ENCODE measurements at places on chromosomes 2 and 18.

- DNase-seq: no peak
These were observed 47.3 kb upstream of the SALL3 start for GRCh38 chr18:78932281-78932680.

- DNase-seq: peak; percentile 21
These were observed 357.3 kb downstream of the ZEB2 start for GRCh38 chr2:144162652-144163051.

DNA sequence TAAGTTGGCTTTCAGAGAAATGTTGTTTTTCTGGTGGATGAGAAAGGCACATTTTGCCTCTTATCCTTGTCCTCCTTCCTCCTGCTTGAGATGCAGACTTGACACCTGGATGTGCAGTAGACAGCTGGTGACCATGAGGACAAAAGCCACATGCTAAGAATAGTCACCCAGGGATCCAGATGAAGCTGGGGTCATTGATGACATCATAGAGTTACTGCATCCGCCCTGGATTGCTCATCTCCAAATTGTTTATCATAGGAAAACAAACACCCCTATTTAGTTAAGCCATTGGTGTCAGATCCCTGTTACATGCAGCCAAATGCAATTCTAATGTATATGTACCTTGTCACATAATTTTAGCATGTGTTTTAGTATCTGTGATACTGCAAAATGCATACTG lies 16.3 kb upstream of the SLC1A4 start:
- no peak for DNase-seq

DNA sequence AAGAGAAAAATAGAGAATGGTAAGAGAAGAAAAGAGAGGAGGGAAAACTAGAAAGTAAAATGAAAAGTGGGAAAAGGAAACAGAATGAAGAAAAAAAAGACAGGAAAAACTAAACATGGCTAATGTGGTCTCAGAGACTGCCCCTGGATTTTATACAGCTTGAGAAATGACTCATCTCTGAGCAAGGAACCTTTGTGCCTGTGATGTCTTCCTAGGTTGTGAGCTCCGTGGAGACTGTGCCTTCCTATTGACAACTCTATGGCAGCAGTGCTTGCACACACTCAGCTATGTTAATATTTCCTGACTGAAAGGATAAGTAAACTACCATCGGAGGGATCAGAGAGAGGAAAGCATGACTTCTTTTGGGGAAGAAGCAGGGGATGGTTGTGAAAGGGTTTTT lies 203.8 kb downstream of the RDH14 start:
- no peak for DNase-seq

GRCh38 chr2:118992740-118993391 lies 50.9 kb downstream of the MARCO start:
- DNase-seq: no peak

GRCh38 chr2:11466307-11467128 lies 557 bp upstream of the E2F6 start:
- DNase-seq: no peak

- DNase-seq: no peak
These were observed 421 bp upstream of the FAM171B start for GRCh38 chr2:186693446-186693832.

DNA sequence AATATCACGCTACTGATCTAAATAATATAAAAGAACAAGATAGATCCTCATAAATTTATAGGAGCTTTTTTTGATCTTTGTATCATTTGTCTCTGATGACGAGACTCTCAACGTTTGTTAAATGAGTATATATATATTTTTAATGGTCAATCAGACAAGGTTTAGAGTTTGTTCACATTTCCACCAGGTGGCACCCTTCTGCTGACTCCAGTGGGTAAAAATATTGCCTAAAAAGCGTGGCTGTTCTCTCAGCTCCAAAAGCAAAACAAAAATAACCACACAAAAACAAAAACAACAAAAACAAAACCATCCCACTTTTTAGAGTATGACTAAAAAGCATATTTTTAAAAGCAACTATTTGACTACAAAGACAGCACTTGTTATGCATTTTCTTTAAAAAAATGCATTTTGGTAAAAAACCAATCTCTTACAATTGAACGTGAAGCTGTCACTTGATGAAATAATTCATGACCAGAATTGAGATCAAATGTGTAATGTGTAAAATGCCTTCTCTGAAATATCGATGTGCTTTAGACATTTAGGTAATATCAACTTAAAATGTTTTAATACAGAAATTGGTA lies 723.2 kb downstream of the DPP10 start:
- DNase-seq: peak; percentile 16

GRCh38 chr2:167842047-167842446 lies 405.3 kb downstream of the STK39 start:
- no peak for DNase-seq

DNA sequence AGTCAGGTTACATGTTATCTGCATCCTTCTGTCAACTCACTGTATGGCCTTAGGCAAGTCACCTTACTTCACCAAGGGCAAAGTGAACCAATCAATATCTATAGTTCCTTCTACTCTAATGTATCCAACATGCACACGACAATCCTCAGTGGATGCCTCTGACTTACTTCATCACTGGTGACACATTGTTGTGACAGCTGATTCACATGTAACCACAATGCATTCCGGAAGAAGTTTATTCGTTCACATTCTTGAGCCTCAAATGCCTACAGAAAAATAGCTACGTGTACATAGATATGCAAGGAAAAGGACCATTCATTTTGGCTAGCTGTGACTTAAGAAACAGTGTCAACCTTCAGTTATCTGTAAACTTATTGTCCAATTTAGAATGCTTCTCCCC lies 26.3 kb upstream of the EPG5 start:
- no peak for DNase-seq

DNA sequence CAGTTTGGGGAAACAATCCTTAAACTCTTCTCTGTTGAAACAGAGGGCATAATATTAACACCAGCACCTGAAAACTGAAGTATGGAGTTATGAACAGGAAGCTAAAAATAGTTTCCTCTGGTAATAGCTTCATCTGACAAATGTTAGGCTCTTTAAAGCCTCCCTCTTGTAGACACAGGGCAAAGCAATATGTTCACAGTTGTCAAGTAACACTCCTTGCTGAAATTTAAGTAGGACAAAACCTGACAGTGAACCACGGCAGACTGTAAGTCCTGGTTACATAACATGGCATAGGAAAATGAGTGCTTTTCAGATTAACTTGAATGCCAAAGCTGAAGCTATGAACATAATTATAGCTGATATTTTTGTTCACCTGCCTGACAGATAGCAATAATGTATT lies 172.9 kb downstream of the CMPK2 start:
- DNase-seq: no peak

- DNase-seq: no peak
These were observed 105.7 kb upstream of the GATA6 start for GRCh38 chr18:22063672-22064071.

- peak; percentile 89 for DNase-seq
These were observed 6.3 kb downstream of the ANKRD53 start for GRCh38 chr2:70984576-70985282.

- no peak for DNase-seq
These were observed 181.3 kb upstream of the UBE2E3 start for GRCh38 chr2:180799141-180799540.

DNA sequence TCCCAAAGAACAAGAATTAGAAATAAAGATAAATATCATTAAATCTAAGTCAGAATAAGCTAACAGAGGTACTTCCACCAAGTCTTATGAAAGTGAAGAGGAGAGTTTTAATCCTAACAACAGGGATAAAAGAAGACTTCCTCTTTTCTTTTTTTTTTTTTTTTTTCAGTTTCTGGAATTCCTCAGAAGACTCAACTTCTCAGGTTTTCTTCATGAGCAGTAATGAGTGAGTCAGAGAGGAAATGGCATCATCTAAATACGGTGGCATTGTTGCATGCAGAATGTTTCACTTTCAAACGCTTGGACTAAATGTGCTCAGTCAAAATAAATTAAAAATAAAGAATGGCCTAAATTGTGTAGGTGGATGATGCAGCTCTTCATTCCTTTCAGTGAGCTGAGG lies 45.6 kb upstream of the ARHGAP15 start:
- DNase-seq: no peak

GRCh38 chr2:71791501-71792135 lies 338.3 kb downstream of the DYSF start:
- DNase-seq: no peak

- DNase-seq: no peak
These were observed 138.6 kb upstream of the SCN7A start for GRCh38 chr2:166632616-166633015.

GRCh38 chr18:43635397-43635796 lies 358.1 kb upstream of the SYT4 start:
- no peak for DNase-seq

- DNase-seq: no peak
These were observed 26.9 kb upstream of the TNS1 start for GRCh38 chr2:218029366-218030360.

DNA sequence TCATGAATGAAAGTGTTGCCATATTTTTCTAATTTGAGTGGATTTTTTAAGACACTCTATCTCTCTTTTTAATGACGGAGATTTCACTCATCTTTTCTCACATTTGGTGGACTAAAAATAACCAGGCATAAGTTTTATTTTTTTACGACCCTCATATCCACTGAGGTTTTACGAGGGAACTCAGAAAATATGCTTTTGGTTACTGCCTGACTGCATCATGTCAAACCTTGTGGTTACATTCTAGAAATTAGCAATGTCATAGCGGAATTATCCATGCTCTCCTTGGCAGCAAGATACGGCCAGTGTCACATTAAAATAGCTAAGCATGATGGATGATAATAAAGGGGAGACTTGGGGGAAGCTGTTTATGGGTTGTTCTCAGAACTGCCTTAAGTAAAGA lies 428.6 kb upstream of the FSHR start:
- DNase-seq: no peak

GRCh38 chr2:133972297-133972696 lies 281.6 kb upstream of the MGAT5 start:
- DNase-seq: no peak

DNA sequence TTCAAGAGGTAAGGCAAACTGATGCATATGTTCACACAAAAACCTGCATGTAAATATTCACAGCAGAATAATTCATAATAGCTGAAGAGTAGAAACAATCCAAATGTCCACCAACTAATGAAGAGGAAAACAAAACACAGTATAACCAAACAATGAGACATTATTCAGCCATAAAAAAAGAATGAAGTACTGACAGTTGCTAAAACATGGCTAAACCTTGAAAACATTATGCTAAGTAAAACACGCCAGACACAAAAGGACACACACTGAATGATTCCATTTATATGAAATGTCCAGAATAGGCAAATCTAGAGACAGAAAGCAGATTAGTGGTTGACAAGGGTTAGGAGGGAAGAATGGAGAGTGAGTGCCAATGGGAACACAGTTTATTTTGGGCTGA lies 86.9 kb downstream of the SESTD1 start:
- DNase-seq: no peak

Measured in GM10248 (cell line).